ENCODE measurements at places on chromosomes 13 and 19.

GRCh38 chr13:51202477-51203046, 19.6 kb upstream of the FAM124A start:
- no peak for DNase-seq

DNA sequence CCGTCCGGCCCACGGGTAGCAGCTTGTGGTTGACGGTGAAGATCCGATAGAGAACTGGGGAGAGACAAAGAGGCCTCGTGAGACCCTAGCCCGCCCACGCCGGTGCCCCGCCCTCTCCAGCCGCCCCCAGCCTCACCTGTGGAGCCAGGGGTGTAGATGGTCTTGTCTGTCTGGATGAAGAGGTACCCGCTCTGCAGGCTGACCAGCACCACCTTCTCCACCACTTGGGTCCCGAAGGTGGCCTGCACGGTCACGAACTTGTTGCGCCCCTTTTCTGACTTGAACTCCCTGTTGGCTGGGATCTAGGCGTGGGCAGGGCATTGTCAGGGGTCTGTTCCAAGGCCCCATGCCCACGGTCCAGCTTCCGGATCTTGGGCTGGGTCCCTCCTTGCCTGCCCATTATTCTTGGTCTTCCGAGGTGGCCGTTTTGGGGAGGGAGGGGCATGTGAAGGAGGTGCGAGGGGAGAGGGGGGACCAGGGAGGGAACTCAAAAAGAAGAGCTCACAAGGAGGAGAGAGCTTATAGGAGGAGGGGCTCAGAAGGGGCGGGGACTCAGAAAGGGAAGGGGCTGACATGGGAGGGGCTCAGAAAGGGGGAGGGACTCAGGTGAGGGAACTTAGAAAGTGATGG, 2.2 kb downstream of the C3 start:
- DNase-seq = no peak

DNA sequence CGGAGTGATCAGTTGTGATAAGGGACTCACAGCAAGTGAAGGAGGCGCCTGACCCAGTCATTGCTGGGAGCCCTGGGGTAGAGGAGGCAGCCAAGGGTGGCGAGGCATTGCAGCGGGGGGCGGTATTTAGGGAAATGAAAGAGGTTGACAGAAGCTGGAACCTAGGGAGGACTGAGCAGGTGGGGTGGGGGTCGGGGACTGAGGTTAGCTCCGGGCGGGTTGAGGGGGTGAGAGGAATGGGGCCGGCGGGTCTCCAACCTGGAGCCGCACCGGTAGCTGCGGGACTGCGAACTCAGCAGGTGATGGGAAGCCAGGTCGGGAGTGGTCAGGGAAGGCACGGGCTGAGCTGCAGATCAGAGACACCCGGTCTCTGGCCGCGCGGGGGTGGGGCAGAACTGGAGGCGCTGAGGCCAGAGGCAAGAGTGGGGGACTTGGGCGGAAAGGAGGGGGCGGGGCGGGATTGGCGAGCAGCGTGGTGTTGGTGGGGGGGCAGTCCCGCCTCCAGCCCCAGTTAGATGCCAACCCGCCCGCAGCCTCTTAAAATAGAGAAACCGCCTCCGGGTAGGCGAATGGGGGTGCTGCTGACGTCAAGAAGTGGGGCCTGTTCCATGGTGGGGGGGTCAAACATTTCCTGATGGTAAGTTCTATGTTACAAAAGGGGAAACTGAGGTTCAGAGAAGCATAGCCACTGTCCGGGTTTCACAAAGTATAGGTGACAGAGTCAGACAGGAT, 1.5 kb downstream of the MAST3 start:
- DNase-seq = no peak

- DNase-seq = no peak
Observed at GRCh38 chr19:17862711-17863519, 3.2 kb downstream of the RPL18A start.

DNA sequence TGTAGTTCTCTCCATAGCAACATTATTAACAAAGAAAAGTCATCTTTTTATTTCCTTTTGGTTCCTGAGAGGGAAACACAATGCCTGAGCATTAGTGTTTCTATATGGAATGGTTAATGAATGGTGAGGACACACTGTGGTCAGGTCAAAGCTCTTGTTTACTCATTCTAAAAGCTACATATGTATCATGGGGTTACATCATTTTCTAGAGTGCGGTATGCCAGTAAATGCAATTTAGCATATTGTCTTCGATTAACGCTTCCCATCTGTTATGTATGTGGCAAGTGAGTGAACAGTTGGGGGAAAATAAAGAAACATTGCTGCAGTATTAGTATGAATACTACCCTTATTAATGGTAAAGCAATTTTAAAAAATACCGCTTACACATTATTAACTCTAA, 1152.2 kb upstream of the SPRY2 start:
- DNase-seq = no peak

DNA sequence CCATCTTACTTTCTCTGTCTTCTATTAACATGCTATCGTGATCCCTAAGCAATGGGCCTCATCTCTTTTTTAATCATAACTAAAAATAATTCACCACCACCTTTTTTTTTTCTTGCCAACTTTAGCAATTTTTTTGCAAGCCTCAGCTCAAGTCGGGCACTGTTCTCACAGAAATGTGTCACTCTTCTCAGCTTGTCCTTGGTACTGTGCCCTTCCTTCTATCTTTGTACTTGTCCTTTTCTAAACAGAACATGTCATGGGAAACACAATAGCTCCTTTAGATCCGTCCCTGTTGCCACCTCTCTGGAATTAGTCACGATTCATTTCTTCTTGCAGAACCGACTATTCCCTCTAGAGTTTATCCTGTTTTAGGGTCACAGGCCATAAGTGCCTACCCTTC, 10.3 kb downstream of the SERP2 start:
- DNase-seq = no peak

- no peak for DNase-seq
Observed at GRCh38 chr13:82833923-82834322, 1048.4 kb downstream of the SLITRK1 start.

DNA sequence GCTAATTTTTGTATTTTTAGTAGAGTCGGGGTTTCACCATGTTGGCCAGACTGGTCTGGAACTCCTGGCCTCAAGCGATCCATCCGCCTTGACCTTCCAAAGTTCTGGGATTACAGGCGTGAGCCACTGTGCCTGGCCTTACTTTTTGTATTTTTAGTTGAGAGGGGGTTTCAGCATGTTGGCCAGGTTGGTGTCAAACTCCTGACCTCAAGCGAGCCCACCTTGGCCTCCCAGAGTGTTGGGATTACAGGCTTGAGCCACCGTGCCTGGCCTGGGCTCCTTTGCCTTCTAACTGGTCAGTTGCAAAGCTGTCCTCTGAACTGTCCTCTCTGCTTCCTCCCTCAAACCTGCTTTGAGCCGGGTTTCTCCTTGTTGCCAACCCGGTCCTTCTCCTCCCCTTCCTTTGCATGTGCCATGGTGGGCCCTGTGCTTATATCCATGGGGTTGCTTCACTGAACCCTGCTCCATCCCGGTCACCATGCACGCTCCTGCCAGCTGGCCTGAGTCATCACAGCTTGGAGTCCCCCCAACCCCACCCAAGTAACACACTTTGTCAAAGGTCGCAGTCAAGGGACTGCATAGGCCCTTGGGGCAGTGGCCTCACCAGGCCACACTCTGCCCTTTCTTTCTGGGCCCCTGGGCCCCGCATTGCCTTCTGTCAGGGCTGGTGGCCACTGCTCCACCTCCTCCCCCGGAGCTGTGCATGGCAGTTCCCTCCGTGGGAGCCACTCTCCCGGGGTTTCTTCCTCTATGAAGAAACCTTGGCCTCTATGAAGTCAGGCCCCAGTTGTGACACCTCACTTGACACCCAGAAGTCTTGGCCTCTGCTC, 21.2 kb downstream of the WTIP start:
- no peak for DNase-seq

- no peak for DNase-seq
Observed at GRCh38 chr19:5141850-5142724, 173.2 kb downstream of the KDM4B start.

- DNase-seq = no peak
Observed at GRCh38 chr19:9799162-9799561, 19.7 kb downstream of the FBXL12 start.

GRCh38 chr19:18179957-18180356, 6.3 kb downstream of the IFI30 start:
- DNase-seq = no peak

DNA sequence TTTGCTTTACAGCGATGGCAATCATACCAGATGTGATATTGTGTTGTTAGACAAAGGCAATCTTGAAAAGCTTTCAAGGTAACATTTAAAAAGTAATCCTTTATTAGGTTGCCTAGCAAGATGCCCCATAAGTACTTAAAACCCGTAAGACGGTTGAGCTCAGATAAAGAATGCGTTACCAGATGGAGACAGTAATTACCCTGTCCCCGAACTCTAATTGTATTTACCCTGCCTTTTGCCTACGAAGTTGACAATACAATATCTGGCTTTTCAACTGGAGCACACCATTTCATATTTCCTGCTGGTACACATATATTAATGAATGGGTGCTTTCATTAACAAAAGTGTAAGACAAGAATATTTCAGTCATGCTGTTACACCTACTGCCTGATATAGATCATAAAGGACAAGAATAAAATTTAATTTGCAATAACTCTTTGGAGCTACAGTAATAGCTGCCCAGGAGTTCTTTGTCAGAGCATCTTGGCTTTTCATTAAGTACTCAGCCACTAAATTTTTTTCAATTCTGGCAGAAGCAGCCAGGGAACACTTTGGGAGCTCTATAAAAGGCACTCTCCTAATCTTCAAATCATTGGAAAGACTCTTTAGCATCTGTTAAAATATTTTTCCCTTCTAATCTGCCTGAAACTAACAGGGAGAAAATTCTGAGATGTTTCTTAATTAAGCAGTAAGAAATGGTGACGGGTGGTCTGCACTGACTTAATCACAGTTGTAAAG, 63.8 kb downstream of the DCT start:
- DNase-seq = no peak

DNA sequence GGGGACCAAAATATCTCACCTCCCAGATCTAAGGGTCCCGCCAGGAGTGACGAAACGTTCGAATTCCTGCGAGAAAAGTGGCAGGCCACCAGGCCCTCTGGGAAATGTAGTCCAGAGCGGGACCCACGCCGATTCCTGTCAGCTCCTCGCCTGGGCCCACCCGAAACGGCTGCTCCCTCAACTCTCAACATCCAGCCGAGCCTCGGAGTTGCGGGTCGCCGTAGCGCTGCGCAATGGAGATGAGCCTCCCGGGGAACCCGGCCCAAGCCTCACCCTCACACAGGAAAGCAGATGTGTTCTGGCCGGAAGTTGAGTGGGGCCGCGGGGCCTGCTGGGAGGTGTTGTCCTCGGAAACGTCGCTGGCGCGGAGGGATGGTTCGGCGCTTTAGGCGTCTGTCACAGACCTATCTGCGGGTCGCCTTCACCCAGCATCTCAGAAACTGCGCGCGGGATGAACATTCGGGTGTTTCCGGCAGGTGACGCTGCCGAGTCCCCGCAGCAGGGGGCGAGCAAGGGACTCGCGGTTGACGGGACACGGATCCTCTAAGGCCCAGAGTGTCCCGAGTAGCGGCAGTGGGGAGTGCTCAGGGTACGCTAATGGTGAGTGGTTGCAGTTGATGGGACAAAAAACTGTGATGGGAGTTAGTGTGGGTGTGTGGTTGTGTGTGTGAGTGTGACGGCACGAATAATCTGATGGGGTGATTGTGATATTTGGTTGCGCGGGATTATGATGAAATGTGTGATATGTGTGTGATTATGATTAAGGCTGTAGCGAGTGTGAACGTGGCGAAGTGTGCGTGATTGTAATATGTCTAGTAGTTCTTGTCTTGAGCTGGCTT, at the start of the genes ZNF568 and ZNF829:
Gene ZNF568 (plus strand): TSS at position 341 of the 839 bp plus-strand sequence. CDS start 6,439 bp downstream, outside the sequence.
Gene ZNF829 (minus strand): TSS at position 300 of the 839 bp plus-strand sequence. CDS start 1,124 bp downstream, outside the sequence.
- DNase-seq = peak; percentile 91

DNA sequence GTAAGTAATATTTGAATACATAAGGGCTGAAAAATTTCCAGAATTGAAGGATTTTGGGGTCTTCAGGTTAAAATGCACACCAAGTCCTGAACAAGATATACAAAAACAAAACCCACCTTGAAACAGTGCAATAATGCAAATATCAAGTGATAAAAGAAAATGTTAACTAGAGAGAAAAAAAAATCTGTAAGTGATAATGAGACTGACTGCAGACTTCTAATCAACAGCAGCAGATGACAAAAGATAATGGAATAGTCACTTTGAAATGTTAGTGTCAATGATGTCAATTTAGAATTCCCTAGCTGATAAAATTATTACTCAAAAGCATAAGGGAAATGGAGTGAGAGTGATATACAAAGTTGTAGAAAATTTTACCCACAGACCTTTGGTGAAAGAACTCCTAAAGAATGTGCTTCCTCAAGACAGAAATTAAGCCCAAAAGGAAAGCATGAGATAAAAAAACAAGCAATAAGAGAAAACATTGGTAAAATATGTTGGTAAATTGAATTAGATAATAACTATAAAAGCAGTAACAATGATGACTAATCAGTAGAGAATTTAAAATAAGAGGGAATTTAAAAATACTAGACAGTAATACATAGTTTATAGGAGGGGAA, 12.4 kb upstream of the DGKH start:
- DNase-seq = no peak

DNA sequence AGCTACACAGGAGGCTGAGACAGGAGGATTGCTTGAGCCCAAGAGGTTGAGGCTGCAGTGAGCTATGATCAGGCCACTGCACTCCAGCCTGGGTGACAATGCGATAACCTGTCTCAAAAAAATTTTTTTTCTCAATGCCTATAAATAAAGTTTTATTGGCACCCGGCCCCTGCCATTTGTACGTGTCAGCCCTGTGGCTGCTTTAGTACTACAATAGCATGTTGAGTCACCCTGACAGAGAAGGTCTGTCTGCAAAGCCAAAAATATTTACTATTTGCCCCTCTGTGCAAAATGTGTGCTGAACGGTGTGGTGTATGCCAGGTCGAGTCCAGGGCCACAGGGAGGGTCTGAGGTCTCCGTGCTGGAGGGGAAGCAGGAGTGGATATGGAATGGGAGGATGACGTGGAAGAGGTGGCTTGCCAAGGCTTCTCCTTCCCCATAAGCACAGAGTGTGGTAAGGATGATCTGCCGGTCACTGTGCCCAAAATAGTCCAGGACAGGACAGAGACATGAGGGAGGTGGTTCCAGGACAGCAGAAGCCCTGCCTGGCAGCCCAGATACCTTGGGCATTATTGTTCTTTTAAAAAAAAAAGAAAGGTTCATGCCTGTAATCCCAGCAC, 10.0 kb downstream of the NMRK2 start:
- DNase-seq = no peak

DNA sequence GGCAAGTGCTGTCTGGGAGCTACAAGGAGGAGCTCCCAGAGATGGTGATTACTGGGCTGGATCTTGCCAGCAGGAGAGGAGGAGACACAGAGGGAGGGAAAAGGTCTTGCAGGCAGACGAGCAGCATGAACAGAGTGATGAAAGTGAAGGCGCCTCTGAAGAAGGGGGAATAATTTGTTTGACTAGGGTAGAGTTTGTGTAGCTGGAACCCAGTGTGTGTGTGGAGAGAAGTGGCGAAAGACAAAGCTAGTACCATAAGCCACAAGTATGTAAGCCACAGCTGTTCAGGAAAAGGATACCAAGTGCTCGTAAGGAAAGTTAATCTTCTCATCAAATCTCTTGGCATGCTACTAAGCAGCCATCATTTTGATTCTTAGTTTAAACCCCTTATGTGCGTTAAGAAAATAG, 5.4 kb downstream of the FLT1 start:
- no peak for DNase-seq

Data from ecto neural progenitor cell (in vitro differentiated cells).